Kasumi-1 (cell line): ENCODE measurements at places on chromosomes 7 and 10.

- DNase-seq: no peak
These were observed 13.2 kb downstream of the ARHGAP19 start for GRCh38 chr10:97279121-97279815.

GRCh38 chr10:118950997-118951637 is 78.4 kb upstream of the NANOS1 start:
- DNase-seq: no peak

DNA sequence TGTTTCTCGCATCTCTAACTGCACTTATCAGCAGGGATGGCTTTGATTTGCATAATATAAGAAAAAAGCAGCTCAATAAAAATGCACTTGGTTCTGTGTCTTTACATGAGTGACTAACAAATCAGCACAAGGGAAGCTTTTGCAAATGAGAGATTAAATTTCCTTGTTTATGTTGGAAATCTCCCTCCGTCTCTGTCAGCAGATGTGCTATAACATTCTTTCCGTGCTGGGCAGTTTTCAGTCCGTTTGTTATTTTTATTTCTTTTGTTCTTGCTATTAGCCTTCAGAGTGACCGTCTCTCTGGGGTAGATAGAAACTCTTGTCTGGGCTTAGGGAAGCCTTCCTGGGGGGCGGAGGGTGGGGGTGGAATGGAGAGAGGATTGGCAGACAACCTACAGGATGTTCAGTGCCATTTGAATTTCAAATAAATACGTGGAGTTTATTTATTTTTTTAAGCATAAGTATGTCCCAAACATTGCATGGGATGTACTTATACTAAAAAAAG is 96.0 kb downstream of the GATA3 start:
- no peak for DNase-seq

GRCh38 chr7:80890426-80891258 is 28.2 kb downstream of the SEMA3C start:
- DNase-seq: no peak

DNA sequence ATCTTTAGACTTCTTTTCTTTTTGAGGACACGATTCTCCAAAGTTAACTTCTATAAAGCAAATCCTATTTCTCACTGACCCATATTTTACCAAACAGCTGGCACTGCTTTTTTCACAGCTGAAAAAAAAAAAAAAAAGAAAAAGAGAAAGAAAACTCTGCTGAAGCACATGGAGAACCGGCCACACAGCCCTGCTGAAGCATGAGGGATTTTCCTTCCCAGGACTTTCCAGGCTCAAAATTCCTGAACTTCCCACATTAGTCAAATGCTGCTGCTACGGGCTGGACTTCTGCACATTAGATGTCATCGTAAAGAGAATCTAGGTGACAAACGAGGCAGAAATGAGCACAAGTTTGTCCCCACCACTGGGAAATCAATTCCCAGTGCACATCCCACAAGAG is 25.2 kb downstream of the HIPK2 start:
- no peak for DNase-seq

GRCh38 chr10:84525120-84525806 is 196.9 kb downstream of the CCSER2 start:
- DNase-seq: no peak

DNA sequence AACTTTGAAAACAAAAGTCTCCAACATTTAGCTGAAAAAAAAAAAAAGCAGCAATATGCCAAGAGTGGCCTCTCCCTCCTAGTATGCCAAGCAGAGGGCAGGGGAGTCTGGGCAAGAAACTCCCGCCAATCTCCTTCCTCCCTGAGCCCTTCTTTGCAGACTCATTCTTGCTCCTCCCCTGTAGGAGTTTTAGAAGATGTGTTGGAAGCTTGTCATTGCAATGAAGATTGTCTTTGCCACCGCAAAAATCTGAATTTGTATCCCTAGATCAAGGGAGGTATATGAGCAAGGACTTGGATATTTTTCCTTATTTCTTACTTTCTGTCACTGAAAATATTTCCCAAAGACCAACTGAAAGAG is 2.6 kb upstream of the TNS3 start:
- DNase-seq: no peak

DNA sequence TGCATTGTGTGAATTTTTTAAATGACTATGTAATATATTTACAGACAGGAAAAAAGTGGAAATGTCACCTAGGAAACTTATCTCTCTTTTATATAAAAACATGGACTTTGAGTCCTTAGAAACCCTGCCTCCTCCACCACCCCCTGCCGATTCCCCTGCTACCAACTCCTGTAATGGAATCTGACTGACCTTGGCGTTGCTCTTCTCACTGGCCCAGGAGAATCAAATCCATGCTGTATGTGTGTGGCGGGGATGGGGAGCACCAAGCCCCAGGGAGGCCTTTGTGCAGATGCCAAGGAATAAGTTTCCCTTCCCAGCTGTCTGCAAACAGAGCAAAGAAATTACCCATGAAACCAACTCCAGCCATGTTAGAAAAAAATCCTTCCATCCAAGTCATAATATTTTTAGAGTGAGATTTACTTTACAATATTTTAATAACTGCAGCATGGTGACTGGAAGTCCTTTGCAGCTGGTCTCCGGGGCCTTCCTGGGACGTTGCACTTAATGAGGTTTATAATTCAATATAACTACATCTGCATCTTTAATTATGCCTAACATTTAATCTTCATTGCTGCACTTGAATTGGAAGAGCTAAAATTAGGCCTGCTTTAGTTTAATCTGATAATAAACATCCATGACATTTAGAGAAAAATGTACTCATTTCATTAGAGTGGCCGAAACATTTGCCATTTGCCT is 111.4 kb upstream of the CACUL1 start:
- DNase-seq: no peak

DNA sequence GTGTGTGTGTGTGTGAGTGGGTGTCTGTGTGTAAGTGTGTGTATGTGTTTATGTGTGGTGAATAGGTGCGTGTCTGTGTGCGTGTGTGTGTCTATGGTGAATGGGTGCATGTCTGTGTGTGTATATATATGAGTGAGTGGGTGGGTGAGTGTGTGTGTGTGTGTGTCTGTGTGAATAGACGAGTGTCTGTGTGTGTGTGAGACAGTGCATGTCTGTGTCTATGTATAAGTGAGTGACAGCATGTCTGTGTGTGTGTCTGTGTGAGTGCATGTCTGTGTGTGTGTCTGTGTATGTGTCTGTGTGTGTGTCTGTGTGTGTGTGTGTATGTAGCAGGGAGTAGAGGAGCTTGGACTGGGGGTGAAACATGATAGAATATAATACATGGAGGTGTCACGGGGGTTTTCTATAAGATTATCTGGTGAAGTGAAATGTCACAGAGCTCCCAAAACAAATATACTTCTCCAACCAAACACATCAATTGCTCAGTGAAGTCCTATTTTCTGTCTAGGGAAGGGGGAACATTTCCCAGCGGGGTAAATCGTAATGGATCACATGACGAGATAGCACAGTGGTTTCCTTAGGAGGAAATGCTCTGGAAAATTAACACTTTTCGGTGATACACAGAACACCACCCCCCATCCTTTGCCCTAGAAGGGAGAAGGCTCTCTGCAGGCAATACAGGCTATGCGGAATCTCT is 723.3 kb upstream of the CELF2 start:
- DNase-seq: no peak

GRCh38 chr7:6575281-6576023 is 1.8 kb upstream of the ZDHHC4 start:
- DNase-seq: no peak

DNA sequence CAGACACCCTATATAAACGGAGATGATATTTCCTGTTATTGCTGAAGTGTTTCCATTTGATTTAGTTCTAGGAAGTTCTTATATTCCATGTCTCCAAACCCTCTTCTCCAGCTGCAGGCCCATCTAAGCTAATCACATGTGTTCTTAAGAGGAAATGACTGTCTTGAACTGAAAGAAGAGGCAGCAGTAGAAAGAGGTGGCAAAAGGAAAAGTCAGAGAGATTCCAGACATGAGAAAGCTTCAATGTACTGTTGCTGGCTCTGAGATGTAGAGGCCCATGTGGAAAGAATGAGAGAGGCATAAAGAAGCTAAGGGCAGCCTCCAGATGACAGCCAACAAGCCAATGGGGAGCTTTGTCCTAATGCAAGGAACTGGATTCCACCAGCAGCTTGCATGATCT is 287.2 kb downstream of the GFRA1 start:
- no peak for DNase-seq

GRCh38 chr7:90923541-90923997 is 327.4 kb downstream of the CDK14 start:
- no peak for DNase-seq
